ENCODE measurements at places on chromosomes 2 and 18.

DNA sequence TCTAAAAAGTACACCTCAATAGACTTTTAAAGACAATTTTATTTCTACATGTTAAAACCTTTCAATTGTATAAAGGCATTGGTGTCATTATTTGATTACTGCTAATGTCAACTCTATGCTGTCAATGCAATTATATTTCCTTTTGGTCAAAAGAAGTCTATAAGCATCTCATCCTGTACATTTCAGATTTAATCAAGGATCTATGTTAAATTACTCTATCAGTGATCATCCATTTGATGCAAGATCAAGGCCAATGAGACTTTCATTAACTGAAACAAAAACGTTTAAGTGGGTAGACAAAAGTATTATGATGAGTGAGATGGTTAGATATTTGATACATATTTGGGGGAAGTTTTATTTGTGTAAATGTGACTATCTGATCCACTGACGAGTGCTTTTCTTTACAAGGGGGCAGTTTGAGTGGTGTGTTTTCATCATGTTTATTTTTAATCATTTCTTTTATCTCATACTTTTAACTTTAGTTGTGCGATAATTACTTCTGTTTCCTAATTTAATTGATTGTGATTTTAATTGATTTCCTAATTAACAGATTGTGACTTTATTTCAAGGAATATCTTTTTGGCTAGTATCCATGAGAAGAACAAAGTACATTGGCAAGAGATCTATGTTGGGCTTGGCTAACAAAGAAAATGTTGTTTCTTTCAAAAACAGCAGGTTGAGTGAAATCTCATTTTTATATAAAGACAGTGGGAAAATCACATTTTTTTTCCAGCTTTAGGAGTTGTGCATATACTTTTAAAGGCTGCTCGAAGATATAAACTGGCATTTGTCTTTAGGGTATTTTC is 1.1 kb downstream of the ARHGAP28 start:
- no peak for DNase-seq

GRCh38 chr2:51707625-51708024 is 675.7 kb upstream of the NRXN1 start:
- DNase-seq: no peak

GRCh38 chr2:132420816-132421805 is 4.5 kb downstream of the GPR39 start:
- DNase-seq: no peak

- no peak for DNase-seq
These were observed 42.6 kb downstream of the PKP4 start for GRCh38 chr2:158499383-158499782.

- no peak for DNase-seq
These were observed 9.3 kb downstream of the IL1F10 start for GRCh38 chr2:113076954-113077669.

DNA sequence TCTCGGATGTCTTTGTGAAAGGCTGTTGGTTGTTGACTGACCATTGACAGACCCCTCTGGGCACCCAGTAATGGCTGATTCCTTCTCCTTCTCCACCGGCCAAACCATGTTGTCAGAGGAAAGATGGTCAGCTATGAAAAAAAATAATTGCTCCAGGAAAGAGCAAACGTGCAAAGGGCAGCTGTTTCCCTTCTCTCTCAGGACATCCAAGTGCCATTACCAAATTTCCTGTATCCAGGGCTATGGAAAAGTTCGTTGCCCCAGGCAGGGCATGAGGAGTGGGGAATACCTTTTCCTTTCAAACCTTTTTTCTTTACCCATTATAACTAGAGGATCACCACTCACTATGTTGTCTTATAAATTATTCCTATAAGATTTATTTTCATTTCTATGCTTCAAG is 321.5 kb upstream of the HNRNPA3 start:
- DNase-seq: no peak

- DNase-seq: no peak
These were observed 42.7 kb downstream of the ODC1 start for GRCh38 chr2:10405448-10405847.

- no peak for DNase-seq
These were observed 1609.7 kb upstream of the ACVR2A start for GRCh38 chr2:146235158-146235557.

DNA sequence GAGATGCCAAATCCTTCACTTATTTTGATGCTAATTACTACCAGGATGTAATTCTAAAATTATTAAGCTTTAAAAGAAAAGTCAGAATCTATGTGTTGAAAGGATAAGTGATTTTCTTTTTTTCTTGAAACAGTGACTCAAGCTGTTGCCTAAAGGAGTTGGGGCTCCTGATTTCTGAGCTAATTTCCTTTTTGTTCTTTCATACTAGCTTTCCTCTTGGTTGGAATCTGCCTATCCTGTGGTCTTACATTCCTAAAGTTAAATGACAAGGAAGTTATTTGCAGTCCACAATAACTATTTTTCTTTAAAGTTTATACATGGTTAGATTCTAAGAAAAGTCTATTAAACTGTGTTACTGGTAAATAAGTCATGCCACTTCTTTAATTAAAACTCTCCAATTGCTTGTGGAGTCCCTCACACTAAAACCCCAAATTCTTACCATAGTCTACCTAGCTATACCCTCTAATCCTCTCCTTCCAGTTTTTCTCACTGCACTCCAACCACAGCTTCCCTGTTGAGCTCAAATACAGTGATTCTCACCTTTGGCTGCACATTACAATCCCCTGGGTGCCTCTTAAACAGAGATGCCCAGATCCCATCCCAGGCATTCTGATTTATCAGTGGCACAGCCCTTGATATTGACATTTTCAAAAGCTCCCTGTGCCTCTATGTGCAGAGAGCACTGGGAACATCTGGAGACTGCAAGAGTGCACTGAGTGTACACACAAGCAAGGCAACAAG is 63.3 kb upstream of the EFEMP1 start:
- DNase-seq: no peak

DNA sequence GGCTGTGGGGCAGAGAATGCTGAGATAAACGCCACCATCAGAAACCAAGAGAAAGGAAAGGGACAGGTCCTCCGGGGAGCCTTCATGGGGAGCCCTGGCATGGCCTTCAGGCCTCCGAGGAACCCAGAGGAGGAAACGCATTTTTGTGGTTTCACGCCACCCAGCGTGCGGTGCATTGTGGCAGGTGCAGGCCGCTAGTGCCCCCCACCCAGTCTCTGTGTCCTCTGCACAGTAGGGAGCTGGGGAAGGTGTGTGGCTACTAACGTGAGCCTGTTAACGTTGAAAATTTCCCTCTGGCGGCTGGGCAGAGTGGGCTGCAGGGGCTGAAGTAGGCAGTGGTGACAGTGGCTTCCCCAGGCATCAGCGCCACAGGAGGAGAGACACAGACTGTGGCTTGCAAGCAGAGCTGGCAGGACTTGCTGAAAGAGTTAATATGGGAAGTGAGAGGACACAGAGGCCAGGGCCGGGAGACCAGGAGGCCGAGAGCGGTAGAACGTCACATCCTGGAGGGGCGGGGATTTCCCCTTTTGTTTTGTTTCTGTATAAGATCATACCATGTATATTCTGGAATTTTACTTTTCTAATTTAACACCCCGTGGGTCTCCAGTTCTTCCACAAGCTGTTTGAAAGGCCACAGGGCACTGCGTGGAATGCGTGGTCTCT is 166.9 kb downstream of the GBX2 start:
- no peak for DNase-seq

- no peak for DNase-seq
These were observed 195.4 kb upstream of the ARL4C start for GRCh38 chr2:234691968-234692955.

DNA sequence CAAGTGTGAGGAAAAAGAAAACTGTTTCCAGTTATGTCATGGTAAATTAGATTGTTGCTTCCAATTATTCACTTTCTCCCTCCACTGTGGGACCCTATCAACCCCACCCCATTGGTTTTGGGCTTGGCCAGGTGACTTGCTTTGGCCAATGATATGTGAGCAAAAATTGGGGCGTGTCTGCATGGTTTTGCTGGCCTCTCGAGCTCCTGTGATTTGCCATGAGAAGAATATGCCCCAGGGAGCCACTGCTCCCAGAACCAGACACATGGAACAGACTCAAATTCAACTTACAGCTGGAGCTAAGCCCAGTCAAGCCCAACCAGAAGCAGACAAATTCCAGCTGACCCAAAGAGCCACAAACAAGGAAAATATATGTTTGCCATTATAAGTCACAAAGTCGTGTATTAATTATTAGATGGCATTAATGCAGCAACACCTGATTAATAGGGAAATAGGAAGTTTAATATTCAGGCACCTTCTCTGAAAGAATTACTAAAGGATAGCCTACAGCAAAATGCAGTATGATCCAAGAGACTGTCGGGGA is 248.9 kb downstream of the ANAPC1 start:
- no peak for DNase-seq

DNA sequence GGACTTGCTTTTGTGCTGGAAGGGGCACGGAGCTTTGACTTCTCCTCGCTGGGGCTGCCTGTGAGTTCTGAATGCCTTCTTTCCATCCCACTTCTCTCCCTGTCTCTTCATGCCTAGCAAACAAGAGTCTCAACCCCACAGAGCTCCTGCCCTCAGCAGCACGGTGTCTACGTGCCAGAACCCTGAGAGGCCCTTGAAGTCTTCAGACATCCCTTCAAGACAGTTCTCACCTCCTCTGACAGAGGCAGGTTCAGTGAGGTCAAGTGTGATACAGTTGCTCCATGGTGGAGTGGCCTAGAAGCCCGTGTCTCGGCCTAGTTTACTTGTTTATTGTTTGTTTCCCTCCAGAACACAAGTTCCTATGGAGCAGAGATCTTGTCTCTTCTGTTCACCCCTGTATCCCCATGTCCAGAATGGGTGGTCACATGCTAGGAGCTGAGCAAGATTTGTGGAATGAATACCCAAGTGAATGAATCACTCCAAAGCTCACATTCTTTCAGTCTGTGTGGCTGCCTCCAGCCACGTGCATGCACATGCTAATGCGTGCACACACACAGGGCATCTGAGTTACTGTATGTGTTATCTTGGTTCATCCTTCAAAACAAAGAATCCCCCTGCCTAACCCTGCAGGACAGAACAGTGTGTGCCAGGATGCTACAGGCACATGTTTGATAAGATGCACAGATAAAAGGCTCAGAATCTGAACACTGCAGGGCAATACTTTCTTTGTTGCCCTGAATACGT is 391.6 kb downstream of the NBAS start:
- DNase-seq: no peak

GRCh38 chr2:70991742-70992141 is 2.9 kb downstream of the TEX261 start:
- no peak for DNase-seq

- no peak for DNase-seq
These were observed 42.3 kb downstream of the AQP12A start for GRCh38 chr2:240733803-240734495.

DNA sequence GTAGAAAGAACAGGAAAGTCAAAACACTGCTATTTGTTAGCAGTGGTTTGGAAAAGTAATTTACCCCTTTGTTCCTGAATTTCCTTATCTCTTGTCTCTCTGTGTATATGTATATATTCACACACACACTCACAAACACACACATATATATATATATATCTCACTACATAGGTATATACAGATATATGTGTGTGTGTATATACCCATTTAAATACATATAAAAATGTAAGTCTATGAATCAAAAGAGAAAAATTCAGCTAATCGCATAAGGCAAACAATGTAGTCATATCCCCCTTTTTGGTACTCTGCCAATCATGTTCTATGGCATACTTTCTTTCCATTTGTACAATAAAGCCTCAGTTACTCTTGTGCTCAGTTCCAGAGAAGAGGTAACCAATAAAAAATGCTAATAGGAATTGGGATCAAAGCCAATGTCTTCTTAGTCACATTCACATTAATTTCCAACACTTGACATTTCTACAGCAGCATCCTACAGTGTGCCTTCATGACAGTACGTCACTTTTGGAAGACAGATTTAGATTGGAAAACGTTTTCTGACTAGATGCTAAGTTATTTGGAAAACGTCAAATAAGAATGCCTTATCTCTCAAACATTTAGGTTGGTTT is 94.6 kb downstream of the MC4R start:
- no peak for DNase-seq

DNA sequence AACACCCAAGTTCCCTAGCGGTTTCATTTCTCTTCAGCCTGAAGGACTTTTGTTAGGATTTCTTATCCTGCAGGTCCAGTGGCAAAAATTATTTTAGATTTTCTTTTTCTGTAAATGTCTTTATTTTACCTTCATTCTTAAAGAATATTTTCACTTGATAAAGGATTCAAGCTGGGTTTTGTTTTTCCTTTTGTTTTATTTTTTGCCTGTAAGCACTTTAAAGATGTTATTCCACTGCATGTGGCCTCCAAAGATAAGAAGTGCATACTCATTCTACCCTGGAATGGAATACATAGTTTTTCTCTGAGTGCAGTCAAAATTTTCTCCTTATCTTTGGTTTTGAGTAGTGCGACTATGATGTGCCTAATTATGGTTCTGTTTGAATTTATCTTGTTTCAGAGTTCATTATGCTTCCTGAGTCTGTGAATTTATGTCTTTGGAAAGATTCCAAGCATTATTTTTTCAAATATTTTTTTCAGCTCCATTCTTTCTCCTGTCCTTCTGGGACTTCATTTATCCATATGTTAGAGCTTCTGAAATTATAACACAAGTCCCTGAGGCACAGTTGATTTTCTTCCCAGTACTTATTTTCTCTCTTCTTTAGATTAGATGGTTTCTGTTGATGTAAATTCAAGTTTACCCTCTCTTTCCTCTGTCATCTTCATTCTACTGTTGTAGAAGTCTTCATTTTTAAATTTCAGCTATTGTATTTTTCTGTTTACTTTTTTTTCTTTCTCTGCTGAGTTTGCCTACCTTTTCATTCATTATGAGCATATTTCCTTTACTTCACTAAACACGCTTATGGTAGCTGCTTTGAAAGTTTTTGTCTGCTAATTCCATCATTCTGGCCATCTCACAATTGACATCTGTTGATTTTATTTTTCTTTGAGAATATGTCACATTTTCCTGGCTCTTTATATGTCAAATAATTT is 69.6 kb downstream of the MAPRE2 start:
- DNase-seq: no peak

DNA sequence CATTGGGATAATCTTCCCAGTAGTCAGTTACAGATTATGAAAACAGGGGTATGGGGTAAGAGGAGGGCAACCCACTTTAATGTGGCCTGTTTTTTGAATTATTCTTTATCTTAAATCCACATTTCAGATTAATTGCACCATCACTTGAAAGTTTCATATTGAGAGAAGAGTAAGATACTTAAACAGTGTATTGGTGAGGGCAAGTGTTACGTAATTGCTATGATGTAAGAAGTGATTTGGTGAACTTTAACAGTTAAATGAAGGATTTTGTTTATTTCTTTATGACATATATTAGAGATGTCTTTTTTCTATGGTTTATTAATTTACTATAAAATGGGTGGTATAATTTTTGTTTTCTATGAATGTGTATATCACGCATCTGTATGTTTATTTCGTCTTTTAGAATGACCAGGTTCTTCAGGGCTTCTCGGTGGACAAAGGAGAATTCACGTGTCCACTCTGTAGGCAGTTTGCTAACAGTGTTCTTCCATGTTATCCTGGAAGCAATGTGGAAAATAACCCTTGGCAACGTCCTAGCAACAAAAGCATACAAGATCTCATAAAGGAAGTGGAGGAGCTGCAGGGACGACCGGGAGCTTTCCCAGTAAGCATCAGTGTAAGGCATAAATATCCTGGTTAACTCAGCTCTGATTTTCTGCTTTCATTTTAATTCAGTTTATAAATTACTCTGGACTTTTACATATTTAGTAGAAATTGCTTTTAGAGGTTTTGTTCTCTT is 171.2 kb upstream of the MYO3B start:
- no peak for DNase-seq

- DNase-seq: no peak
These were observed 186.8 kb downstream of the TMEM247 start for GRCh38 chr2:46666044-46666679.

GRCh38 chr2:213627835-213628460 is 343.7 kb downstream of the SPAG16 start:
- DNase-seq: no peak

GRCh38 chr2:237161189-237161588 is 75.5 kb downstream of the COPS8 start:
- DNase-seq: no peak
